ENCODE measurements at places on chromosomes 1 and 21. TPM values are rescaled to one million over a fixed set of nuclear protein-coding genes. Genes with fewer than 3 reads are reported as not detected.
A peak's percentile ranks its signal among the peaks of the same experiment; 100 is the strongest.

Gene WDR4
- total RNA-seq = 7.5 TPM

- DNase-seq = no peak
Measured at GRCh38 chr21:43926196-43926595, 61.2 kb downstream of the AGPAT3 start.

- DNase-seq = no peak
Measured at GRCh38 chr1:234643850-234644134, 33.8 kb upstream of the IRF2BP2 start.

Gene TNFRSF9
- total RNA-seq = not detected

Gene OR2L5
- total RNA-seq = not detected

GRCh38 chr21:45827881-45828579 lies 153.5 kb upstream of the COL6A1 start:
- DNase-seq = no peak

DNA sequence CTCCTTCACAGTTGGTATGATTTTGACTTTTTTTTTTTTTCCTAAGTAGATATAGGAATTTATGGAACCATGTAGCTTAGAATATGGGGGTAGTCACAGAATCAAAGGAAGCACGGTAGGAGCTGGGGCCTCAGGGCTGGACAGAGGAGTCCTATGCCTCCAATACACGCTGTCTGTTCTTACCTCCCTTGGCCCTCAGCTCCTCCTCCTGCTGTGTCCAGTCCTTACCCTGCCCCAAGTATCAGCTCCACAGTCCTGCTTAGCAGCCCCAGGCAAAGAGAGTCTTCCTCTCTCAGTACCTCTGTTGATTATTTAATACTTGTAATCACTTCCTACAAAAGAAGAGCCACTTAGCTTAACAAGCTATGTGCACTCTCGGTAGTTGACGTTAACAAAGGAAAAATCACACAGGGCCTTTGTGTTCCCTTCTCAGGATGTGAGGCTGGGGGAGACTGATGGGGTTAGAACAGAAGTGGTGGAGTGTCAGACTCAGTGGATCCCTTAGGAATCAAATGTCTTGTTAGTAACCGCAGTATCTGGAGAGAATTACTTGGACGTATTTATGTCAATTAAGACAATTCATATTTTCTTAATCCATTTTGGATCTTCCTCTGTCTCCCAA lies 292.3 kb downstream of the HHAT start:
- DNase-seq = no peak

Gene TMEM200B
- total RNA-seq = 7.5 TPM

GRCh38 chr1:166884040-166884642 lies 8.1 kb upstream of the TADA1 start:
- peak; percentile 53 for DNase-seq

DNA sequence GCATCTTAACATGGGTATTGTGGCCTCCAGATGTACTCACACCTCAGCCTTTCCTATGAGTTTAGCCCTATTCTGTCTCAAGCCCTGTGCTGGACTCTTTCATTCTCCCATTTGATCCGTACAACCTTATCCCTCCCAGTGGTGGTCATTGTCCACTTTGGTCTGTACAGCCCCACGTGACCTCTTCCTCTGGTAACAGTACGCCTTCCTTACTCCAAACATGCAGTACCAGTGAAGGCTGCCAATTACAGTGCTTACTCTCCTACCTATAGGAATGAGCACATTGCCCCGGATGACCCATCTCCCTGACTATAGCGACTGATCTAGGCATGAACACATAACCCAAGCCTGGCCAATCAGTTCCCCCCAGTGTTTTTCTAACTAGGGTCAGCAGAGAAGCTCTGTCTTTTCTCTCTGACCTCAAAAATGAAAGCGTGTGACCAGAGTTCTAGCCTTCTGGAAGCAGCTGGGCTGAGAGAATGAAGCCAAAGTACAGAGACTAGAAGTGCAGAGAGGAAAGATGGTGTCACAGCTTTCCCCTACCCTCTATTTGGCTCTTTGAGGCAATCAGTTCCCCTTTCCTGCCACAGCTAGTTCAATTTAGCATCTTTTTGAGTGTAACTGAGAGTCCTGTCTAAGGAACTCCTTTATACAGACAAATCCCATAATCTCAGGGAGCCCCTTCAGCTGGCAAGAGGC lies 9.9 kb upstream of the QSOX1 start:
- DNase-seq = no peak

Gene CAMTA1
- 142 TPM for total RNA-seq

GRCh38 chr1:201500670-201501120 lies 6.2 kb downstream of the CSRP1 start:
- DNase-seq = no peak

Gene OVAAL
- total RNA-seq = not detected

- no peak for DNase-seq
Measured at GRCh38 chr1:98222706-98223105, 301.9 kb upstream of the DPYD start.

GRCh38 chr1:157785248-157785647 lies 8.3 kb upstream of the FCRL2 start:
- DNase-seq = no peak

Gene ELAPOR1
- 19.5 TPM for total RNA-seq

Gene TMEM52
- total RNA-seq = 5.3 TPM

DNA sequence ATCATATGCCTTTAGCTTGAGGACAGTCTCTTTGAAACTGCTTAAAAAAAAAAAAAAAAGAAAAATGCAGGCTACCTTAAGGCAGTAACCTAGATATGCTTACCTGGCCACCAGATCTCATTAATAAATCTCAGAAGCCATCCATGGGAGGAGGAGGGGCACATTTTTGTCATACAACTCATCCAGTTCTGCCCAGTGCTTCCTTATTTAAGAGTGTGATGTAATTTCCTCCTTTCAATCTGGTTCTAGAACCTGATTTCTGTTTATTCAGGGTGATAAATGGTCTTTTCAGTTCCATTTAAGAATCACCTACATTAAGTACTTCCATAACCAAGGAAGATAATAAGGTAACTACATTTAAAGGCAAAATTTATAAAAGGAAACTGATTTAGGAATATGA lies 6.1 kb downstream of the ERRFI1 start:
- no peak for DNase-seq

- DNase-seq = no peak
Measured at GRCh38 chr1:206472024-206472423, 1.7 kb downstream of the IKBKE start.

DNA sequence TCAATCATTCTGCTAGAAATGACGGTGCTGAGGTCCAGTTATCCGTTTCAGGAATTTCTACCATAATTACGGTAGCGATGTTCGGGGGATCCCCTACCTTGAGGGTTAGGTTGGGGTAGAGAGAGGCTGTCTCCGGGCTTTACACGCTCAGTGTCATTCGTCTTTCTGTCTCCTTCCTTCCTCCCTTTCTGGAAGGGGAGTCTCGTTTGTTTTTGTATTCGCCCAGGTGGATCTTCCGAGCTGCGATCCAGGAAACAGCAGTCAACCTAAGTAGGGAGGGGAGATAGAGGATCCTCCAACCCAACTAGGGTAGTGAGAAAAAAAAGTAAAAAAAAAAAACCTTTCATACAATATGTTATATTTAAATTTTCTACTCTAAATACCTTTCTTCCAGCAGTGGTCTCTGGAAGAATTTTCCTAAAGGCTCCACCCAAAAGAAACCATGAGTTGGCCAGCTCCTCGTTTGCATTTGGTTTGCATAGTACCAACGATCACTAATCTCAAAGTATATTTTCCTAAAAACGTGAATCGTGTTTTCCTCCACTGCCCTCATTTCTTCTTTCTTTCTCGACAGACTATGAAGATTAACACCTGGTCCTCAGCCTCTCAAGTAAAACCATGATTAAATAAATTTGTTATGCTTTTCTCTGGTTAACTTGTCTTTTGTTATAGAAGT lies 611 bp upstream of the PIK3C2B start:
- no peak for DNase-seq

DNA sequence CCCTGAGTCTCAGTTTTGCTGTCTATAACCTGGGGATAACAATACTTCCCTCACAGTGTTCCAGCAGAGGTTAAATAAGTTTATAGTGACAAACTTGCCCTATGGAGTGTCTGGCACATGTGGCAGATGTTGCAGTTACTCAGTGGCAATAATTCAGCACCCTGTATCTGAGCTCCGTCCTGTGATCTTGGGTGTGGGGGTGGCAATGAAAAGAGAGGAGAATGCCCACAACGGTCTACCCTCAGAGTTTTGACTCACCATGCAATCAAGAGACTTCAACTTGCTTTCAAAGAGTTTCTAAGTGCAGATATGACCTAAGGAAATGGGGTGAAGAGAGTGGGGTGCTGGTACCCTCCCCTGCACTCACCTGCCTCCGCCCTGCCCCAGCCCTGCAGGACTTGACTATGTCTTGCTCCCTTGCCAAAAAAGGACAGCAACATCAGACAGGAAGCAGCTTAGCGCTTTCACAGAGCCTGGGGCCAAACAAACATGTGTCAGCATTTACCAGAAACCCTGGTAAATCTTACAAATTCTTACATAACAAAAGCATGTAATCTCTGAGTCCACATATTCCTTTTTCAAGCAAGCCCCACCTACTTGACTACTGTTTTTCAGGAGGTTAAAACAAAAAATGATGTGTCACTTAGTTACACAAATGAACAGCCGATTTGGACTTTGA lies 185.1 kb upstream of the CAMK1G start:
- peak; percentile 10 for DNase-seq

DNA sequence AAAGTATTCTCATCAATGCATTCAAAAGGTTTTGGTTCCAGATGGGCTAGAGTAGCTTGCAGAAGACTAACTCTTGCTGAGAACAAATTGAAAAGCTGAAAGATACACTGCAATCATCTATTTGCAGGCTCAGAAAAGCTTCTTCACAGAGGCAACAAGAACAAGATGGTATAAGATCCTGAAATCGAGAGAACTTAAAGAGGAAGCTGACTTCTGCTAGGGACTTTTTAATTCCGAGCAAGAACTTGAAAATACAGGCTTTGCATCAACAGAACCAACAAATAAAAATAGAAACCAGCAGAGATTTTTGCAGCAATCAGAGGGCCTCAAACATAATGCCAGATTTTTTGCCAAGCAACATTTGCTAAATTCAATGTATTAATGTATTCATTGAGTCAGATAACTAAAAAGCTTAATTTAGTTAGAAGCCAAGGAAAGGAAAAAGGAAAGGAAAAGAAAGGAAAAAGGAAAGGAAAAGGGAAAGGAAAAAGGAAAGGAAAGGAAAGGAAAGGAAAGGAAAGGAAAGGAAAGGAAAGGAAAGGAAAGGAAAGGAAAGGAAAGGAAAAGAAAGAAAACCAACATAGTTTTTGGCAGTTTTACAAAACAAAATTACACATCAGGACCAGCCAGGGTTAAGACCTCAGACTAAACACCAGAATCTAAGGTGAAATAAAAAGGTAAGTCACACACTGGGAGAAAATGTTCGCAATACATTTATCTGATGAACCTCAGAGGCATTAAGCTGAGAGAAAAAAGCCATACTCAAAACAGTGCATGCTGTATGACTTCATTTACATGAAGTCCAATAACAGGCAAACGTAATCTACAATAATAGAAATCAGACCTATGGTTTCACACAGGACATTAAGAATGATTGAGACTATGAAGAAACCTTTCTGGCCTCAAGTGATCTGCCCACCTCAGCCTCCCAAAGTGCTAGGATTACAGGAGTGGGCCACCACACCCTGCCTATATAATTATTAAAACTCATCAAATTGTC lies 42.6 kb downstream of the FAF1 start:
- no peak for DNase-seq

Gene SELL
- 6.4 TPM for total RNA-seq

DNA sequence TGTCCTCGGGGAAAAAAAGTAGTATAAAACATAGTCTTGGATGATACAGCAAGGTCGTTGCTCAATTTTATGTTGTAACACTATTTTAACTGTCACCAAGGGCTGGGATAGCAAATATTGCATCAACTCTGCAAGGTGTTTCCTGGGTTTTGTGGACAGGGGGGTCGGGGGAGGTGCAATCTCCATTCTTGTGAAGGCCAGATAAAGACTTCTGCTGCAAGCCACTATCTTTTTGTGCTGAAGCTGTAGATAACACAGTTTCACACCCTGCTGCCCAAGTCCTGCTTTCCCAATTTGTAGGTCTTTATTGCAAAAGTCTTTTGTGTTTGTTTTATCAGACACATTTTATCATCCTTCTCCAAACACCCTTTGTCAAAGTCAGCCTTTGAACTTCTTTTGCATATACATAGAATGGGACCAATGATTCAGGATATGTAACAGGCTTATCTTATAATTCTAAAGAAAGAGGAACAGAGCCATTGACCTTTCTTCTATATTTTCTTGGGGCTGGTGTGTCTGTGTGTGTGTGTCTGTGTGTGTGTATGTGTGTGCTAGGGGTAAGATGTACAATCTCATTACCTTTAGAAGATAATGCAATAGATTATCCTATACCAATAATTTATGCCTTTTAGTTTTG lies 140.6 kb downstream of the RUNX1 start:
- no peak for DNase-seq

Gene S100B
- 37.2 TPM for total RNA-seq

DNA sequence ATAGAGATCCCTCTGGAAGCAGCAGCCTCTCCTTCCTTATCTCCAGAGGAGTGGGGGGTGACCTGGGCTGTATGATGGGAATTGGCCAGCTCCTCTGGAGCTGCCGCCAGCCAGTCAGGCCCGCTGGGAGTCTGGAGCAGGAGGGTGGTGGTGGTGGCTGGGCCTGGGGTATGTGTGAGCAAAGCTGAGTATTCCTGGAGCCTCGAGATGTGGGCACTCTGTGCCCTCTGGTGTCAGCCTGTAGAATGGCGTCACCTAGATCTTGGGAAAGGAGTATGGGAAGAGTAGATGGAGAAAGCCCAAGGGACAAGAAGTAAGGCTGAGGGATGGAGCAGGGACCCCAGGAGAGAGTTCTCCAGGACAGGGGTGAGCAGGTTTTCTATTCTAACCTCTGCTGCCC lies 16.0 kb downstream of the VANGL2 start:
- no peak for DNase-seq

DNA sequence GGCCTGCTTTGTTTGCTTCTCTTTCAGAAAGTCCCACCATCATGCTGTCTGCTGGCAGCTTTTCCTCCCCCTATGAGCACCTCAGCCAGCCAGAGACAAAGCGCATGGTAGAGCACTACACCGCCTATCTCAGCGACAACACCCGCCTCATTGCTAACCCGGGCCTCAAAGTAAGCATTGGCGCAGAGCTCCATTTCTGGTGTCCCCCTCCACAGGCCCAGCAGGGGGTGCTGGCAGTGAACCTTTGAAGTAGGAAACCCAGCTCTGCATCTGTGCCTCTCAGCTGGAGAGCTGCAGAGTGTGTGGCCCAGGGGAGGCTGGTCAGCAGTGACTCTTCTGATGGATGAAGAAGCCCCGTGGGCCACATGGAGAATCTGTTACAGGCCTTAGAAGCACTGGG lies 81.2 kb upstream of the RAVER2 start:
- no peak for DNase-seq

- DNase-seq = no peak
Measured at GRCh38 chr21:36386031-36386642, 945 bp downstream of the CHAF1B start.

- no peak for DNase-seq
Measured at GRCh38 chr1:205450448-205450847, 5.4 kb downstream of the BLACAT1 start.

Gene TMEM183A
- total RNA-seq = 253 TPM

- no peak for DNase-seq
Measured at GRCh38 chr1:203944651-203945404, 83.4 kb downstream of the SNRPE start.

DNA sequence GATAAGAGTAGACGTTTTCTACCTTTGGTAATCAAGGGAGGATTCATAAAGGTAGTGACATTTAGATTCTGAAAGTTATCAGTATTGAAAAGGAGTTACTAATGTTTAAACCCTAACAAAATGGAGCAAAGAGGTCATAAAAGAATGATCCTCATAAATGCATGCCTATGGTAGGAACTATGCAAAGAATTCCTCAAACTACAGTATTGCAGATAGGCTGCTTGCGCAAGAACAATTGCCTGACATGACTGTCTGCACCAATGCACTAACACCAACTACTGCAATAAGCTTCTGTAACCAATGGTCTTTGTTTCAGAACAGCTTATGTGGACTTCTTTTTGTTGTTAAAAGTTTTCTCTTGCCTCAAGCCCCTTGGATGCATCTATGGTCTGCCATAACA lies 597.3 kb upstream of the ADGRL4 start:
- DNase-seq = no peak
